ENCODE measurements at places on chromosomes 4 and X.
A peak's percentile ranks its signal among the peaks of the same experiment; 100 is the strongest.

- DNase-seq: no peak
Observed at GRCh38 chr4:139819082-139819481, 153.5 kb downstream of the MGST2 start.

DNA sequence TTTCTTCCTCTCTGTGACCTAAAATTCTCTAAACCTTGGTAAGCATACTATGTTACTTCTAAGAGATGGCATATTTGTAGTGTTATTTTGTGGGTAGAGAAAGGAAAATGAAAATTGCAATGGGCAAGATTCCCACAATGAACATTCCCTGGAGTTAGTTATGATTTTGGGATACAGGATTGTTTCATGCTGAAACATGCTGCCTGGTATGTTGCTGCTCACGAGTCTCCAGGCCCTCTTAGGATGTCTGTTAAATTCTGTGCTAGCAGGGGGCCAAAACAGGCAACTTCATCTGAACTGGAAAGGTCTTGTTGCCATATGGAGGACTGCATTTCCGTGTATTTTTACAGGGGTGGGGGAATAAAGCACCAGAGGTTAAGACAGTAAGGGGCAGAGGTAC lies 18.9 kb upstream of the MSMO1 start:
- DNase-seq: no peak

DNA sequence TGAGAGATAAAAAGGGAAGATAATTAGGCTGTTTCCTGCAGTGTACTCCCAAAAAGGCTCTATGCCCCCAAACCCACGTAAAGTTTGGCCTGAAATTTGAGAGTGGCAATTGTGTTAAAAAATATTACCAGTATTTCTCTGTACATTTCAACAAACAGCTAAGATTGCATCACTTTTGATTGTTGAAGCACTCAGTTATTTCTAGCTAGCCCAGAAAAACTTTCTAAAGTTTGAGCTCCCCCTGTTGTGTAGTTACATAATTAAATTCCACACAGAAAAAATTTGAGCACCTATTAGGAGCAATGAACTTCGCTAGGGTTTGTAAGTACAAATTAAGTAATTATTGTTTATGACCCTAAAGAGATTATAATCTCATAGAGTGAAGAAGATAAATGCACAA lies 109.4 kb downstream of the DLG3 start:
- DNase-seq: peak; percentile 53

DNA sequence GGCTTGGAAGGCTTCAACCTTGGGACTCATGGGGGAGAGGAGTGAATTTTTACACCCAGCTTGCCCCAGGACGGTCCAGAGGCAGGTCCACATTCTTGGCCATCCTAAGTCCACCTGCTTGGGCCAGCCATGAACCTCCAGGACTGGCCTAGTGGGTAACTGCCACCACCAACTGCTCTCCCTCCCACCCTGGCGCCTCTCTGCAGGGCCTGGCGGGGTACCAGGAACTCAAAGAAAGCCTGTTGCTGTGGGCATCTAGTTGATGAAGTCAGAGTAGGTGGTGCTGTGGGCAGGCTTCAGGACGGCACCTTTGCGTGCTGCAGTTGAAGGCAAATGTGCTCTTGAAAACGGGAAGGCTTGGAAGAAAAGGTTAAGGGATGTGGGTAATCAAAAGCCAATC lies 12.0 kb downstream of the BCOR start:
- DNase-seq: no peak

DNA sequence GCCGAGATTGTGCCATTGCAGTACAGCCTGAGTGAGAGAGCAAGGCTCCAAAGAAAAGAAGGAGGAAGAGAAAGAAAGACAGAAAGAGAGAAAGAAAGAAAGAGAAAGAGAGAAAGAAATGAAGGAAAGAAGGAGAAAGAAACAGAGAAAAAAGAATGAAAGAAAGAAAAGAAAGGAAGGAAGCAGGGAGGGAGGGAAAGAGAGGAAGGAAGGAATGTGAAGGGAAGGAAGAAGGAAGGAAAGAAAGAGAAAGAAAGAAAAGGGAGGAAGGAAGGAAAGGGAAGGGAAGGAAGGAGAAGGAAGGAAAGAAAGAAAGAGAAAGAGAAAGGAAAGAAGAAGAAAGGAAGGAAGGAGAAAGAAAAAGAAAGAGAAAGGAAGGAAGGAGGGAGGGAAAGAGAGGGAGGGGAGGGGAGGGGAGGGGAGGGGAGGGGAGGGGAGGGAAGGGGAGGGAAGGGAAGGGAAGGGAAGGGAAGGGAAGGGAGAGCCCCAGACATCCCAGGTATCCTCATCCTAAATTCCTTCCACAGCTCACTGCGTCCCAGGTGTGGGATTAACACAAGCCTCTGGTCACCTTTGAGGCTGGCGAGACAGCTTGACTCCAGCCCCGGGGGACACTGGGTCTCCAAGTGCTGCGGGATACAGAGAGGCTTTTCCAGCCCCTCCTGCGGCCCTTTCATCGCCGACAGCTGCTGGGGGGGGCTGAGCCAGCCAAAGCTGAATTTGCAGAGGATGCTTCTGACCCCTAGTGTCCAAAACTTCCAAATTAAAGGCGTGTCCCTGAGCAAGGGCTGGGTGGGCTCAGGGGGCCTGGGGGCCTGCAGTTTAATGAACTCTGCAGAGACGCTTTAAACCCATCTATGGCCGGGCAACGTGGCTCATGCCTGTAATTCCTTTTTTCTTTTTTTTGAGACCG lies 24.2 kb upstream of the CSF2RA start:
- peak; percentile 77 for DNase-seq

DNA sequence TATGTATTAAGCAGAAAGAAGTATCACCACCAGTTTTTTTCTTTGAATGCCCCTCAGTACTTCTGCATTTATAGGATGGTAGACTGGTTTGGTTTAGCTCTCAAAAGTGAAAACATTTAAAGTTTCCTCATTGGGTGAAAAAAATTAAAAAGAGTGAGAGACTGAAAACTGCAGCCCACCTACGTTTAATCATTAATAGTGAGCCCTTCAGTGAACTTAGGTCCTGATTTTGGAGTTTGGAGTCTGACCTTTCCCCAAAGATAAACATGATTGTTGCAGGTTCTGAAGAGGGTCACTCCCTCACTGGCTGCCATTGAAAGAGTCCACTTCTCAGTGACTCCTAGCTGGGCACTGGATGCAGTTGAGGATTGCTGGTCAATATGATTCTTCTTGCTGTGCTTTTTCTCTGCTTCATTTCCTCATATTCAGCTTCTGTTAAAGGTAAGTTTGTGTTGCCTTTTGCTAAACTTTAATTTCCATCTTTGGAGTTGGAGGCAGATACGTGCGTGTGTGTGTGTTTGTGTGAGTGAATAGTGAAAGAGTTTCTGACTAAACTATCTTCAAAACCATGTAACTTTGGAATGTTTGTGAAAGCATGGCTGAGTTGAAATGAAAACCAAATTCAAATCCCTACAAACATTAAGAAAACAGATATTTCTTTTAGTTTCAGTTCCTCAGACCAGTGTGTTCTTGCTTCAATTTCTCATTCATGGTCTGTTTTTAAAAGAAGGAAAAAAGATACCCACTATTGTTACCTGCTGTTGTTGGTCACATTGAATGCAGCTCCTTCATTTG lies at the start of gene MTTP:
Gene MTTP (plus strand): TSS at position 295 of the 795 bp plus-strand sequence. CDS start 86 bp downstream, at position 381.
- no peak for DNase-seq

- no peak for DNase-seq
Observed at GRCh38 chrX:129840344-129840743, 3.3 kb downstream of the ZDHHC9 start.

GRCh38 chrX:41301438-41301824 lies 32.5 kb upstream of the DDX3X start:
- DNase-seq: no peak

- DNase-seq: no peak
Observed at GRCh38 chr4:185237175-185237574, 27.8 kb downstream of the SNX25 start.

- no peak for DNase-seq
Observed at GRCh38 chr4:144451766-144452450, 194.0 kb upstream of the HHIP start.

- DNase-seq: no peak
Observed at GRCh38 chr4:61675464-61675863, 475.3 kb downstream of the ADGRL3 start.

DNA sequence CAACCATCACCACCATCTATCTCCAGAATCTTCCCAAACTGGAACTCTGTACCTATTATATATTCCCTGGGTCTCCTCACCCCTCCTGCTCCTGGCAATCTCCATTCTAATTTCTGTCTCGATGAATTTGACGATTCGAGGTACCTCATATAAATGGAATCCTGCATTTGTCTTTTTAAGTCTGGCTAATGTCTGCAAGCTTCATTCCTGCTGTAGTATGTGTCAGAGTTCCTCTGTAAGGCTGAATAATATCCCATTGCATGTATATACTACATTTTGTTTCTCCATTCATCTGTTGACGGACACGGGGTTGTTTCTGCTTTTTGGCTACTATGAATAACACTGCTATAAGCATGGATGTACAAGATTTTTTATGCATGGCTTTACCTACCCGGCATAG lies 19.5 kb downstream of the PRKG2 start:
- DNase-seq: no peak

GRCh38 chrX:16990839-16991238 lies 44.4 kb downstream of the REPS2 start:
- DNase-seq: no peak

DNA sequence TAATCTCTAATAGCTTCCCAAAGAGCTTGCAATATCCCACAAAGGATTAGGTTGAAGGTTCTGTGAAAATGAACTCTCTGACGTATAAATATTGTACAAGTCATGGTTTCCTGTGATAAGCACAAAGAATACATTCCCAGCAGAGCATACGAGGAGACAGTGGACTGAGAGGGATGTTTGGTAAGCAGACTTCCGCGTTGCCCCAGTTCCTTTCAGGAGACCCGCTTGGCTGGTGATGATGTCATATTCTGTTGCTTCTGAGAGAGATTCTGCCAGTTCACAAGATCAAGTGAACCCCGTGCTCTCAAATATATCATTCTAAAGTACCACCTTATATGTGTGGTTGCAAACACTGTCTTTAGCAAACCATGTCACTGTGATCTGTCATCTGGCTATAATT lies 323.9 kb upstream of the CASK start:
- DNase-seq: peak; percentile 51

DNA sequence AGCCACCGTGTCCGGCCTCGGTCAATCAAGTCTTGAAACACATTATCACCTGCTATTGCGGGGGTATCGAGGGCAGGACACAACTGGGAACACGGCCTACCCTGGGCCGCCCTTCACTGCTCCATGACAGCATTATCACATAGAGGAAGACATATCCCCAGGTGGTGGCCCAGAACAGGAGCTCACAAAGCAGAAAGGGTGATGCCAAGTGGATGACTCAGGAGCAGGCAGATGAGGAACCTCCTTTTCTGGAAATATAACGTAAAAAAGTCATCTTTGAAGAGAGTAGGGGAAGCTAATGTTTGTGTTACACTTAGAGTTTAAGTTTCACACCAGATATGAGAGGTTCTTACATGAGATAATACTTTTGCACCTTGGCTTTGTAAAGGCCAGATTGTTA lies 5.3 kb upstream of the SUPT20HL1 start:
- no peak for DNase-seq

DNA sequence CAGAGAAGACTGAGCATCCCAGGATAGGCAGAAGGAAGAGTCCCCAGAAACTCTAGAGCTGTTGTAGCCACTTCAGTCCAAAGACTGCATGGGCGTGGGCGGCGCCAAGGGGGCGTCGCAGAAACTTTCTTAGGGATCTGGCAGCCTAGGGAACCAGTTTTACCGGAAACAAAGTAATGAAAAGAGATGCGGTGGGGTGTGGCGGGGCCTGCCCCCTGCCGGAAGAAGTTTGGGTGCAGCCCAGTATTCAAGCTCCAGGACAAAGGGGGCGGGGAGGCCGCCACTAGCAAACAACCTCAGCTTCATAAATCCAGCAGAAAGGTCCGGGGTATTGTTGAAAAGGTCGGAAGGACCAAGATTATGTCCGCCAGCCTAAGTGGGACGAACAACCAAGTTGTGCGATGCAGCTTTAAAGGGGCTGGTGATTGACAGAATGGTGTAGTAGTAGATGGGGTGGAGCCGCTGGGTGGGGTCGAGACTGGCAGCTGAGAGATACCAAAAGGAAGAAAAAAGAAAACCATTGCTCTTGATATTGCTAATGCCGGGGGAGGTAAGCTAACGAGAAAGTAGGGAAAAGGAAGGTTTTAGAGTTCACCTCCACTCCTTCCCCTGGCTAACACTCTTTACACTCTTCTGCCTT lies 190.5 kb downstream of the RRAGB start:
- peak; percentile 53 for DNase-seq

DNA sequence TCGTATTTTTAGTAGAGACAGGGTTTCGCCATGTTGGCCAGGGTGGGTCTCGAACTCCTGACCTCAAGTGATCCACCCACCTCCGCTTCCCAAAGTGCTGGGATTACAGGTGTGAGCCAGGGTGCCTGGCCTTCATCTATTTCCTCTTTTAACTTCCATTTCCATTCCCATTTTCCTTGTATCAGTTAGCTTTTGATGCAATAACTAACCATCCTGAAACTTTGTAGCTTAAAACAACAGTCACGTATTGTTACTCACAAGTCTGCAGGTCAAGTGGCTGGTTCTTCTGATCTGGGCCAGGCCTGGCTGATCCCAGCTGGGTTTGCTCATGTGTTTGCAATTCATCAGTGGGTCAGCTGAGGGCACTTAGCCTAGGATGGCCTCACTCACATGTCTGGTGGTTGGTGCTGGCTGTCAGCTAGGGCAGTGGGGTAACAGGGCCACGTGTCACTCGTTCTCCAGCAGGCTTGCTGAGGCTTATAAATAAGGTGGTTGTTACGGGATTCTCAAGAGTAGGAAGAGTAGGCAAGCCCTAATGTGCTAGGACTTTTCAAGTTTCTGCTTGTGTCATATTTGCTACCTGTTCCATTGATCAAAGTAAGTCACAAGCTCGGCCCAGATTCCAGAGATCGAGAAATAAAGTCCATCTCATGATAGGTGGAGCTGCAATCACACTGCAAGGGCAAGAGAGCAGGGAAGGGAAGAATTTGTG lies 88.2 kb downstream of the SOWAHB start:
- DNase-seq: no peak

- DNase-seq: no peak
Observed at GRCh38 chr4:158008551-158009218, 164.1 kb downstream of the GASK1B start.

- no peak for DNase-seq
Observed at GRCh38 chr4:88297725-88298454, 13.5 kb upstream of the PPM1K start.

DNA sequence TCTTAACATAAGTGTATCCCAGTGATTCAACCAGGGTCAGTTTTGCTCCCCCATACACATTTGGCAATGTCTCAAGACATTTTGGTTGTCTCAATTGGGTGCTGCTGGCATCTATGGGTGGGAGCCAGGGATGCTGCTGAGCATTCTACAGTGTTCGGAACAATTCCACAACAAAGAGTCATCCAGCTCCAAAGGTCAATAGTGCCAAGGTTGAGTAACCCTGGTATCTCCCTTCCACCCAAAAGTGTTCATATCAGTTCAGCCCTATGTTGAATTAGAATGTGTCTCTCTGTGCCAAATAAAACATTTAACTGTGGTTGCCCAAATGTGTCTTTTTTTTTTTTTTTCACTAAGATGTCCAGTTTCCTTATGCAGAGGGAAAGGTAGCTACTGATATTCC lies 129.4 kb upstream of the RAI2 start:
- no peak for DNase-seq

- DNase-seq: no peak
Observed at GRCh38 chr4:80078346-80079092, 5.5 kb upstream of the ANTXR2 start.

- DNase-seq: no peak
Observed at GRCh38 chrX:150966235-150966634, 16.9 kb upstream of the HMGB3 start.

GRCh38 chr4:4659871-4660651 lies 118.2 kb upstream of the STX18 start:
- DNase-seq: no peak
